ENCODE measurements at places on chromosomes 6 and 20. TPM values are rescaled to one million over a fixed set of nuclear protein-coding genes. Genes with fewer than 3 reads are reported as not detected.

- DNase-seq, result no peak
- H3K27me3 ChIP-seq, result no peaks in the 10 kb centered on the region
- H3K4me3 ChIP-seq, result no peak overlapping the region
- H3K27ac ChIP-seq, result no peak overlapping the region
- no peaks in the 10 kb centered on the region for H3K4me1 ChIP-seq
- H3K36me3 ChIP-seq, result no peaks in the 10 kb centered on the region
Observed at GRCh38 chr6:67141005-67141404, 1434.0 kb upstream of the EYS start.

DNA sequence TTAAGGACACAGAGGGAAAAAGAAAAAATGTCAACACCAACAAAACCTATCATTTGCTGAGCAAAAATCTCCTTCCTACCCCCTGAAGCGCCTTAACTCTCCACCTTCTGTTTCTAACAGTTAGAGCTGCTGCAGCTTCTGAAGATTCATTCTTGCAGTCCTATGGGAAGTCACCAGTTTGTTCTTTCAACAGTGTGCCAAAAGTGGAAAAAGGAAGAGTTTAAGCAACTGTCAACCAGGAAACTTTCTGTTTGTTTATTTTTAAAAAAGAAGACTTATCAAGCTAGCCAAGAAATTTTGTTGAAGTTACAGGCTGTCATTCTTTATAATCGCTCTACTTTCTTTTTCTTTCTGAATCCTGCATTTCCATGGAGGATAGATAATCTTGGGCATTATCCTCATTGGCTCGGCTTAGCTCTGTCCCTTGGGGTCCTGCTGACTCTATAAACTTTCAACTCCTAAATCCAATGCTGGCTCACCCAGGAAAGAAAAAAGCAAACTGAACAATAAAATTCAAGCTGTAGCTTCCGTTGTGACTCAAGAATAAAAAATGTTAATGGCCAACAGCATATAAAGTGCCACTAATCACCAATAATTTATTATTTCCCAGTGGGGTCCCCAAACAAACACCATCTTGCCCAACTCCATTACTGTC lies 172.8 kb upstream of the CITED2 start:
- no peak overlapping the region for H3K4me3 ChIP-seq
- no peak for DNase-seq
- H3K36me3 ChIP-seq, result no peaks in the 10 kb centered on the region
- peaks cover 19% of the 10 kb centered on the region for H3K4me1 ChIP-seq

GRCh38 chr6:21953831-21954801 lies 342.7 kb downstream of the PRL start:
- no peak overlapping the region for H3K4me3 ChIP-seq
- no peaks in the 10 kb centered on the region for H3K27me3 ChIP-seq
- DNase-seq, result no peak
- H3K4me1 ChIP-seq, result no peaks in the 10 kb centered on the region
- H3K36me3 ChIP-seq, result no peaks in the 10 kb centered on the region
- no peak overlapping the region for H3K27ac ChIP-seq

DNA sequence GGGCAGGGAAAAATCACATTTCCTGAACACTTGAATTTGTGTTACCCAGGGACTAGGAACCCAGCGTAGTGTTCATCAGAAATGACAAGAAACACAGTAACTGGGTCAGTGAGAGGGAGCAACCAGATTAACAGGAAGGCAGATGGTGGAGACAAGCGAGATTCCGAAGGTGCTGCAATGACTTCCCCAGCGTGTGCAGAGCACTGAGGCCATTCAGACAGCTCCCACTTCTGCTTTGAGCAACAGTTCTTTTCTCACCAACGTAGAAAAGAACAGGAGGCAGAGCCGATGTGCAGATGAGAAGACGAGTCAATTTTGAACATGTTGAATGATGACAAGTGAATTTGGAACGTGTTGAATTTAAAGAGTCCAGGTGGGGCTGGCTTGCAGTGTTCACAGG lies 63.1 kb upstream of the IFNGR1 start:
- H3K27me3 ChIP-seq, result no peaks in the 10 kb centered on the region
- no peak for DNase-seq
- H3K4me1 ChIP-seq, result no peaks in the 10 kb centered on the region
- H3K36me3 ChIP-seq, result no peaks in the 10 kb centered on the region

Gene ZSCAN23
- 1.1 TPM for total RNA-seq

Gene TMEM239
- total RNA-seq, result not detected

Gene DSN1
- 14.3 TPM for total RNA-seq

All from CD4-positive, alpha-beta memory T cell (primary cell).